Neuronal stem cell (in vitro differentiated cells): ENCODE measurements at places on chromosomes 7 and 10.

- DNase-seq, result peak; percentile 77
Measured at GRCh38 chr10:689452-690371, at the start of gene DIP2C. TSS of gene DIP2C (minus strand) at chr10:689668. CDS start at chr10:689578, 90 bp downstream.

GRCh38 chr7:27113991-27114769 is 11.7 kb upstream of the HOXA2 start:
- no peak for DNase-seq

- DNase-seq, result no peak
Measured at GRCh38 chr10:86793696-86794095, 37.3 kb downstream of the BMPR1A start.

DNA sequence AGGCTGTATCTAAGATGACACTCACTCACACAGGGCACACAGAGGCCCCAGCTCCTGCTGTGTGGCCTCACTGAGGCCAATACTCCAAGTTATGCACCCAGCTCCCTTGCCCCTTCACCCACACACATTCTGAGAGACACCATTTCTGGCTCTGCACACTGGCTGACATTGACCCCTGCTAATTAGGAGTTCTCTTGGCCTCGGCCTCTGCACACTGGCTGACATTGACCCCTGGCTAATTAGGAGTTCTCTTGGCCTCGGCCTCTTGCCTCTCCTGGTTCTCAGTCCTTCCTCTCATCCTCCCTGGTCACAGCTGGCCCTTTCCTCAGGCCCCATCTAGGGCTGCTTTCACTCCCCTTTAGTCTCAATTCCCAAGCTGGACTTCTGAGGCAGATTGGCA is 97.3 kb downstream of the GRID1 start:
- DNase-seq, result no peak

GRCh38 chr7:33076737-33077136 is 14.2 kb upstream of the NT5C3A start:
- DNase-seq, result no peak

GRCh38 chr7:153934048-153934447 is 118.2 kb upstream of the DPP6 start:
- DNase-seq, result no peak

DNA sequence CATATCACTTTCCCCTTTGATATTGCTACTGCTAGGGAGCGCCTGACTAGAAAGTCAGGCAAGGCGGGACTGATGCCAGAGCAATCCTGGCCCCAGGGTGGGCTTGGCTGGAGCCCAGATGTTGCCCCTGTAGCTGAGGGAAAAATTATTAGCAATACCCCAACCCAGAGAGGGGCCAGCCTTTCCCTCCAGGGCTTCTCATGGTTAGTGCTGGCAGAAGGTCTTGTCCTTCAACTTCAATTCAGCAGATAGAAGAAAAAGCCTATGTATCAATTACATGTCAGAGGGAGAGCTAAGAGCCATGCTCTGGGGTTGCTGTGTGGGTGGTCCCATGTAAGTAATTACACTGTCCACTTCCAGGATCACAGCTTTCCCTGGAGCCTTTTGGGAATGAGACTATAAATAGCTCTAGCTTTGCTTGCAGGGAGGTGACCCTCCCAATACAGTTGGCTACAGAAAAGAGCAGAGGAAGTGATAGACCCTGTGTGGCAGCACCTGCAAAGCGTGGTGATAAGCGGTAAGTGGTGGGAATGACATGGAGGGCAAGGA is 579.1 kb downstream of the CCSER2 start:
- no peak for DNase-seq

GRCh38 chr7:41685684-41686083 is 17.2 kb downstream of the INHBA start:
- DNase-seq, result no peak

- DNase-seq, result no peak
Measured at GRCh38 chr7:111082351-111082750, 8.6 kb upstream of the LRRN3 start.

GRCh38 chr10:60564475-60564874 is 174.8 kb upstream of the ANK3 start:
- no peak for DNase-seq

- DNase-seq, result peak; percentile 70
Measured at GRCh38 chr10:103966671-103967447, at the start of gene SLK. TSS of gene SLK (plus strand) at chr10:103967140. CDS start at chr10:103967746, 606 bp downstream.
